Activated T-cell treated with anti-CD3 and anti-CD28 coated beads, Interleukin-2, amount 50 U/mL, for 72 hours (primary cell): ENCODE measurements at places on chromosomes 7 and 10. TPM values are rescaled to one million over a fixed set of nuclear protein-coding genes. Genes with fewer than 3 reads are reported as not detected.
A peak's percentile ranks its signal among the peaks of the same experiment; 100 is the strongest.

Gene TMEM229A
- not detected for total RNA-seq

Gene PLCE1
- 0.05 TPM for total RNA-seq

Gene PDZD7
- total RNA-seq = 0.12 TPM

- no peaks in the 10 kb centered on the region for H3K4me1 ChIP-seq
- H3K27me3 ChIP-seq = no peaks in the 10 kb centered on the region
- no peaks in the 10 kb centered on the region for H3K36me3 ChIP-seq
- no peak for DNase-seq
- H3K27ac ChIP-seq = no peak overlapping the region
- no peak overlapping the region for H3K4me3 ChIP-seq
These were observed 25.4 kb upstream of the CRHR2 start for GRCh38 chr7:30707391-30708357.

GRCh38 chr7:94679358-94679757 is 23.4 kb upstream of the SGCE start:
- no peaks in the 10 kb centered on the region for H3K36me3 ChIP-seq
- peaks cover 14% of the 10 kb centered on the region for H3K27me3 ChIP-seq
- no peak overlapping the region for H3K4me3 ChIP-seq
- DNase-seq = no peak
- no peaks in the 10 kb centered on the region for H3K4me1 ChIP-seq

- H3K4me1 ChIP-seq = no peaks in the 10 kb centered on the region
- no peak overlapping the region for H3K27ac ChIP-seq
- H3K27me3 ChIP-seq = no peaks in the 10 kb centered on the region
- DNase-seq = no peak
These were observed 110.8 kb downstream of the HIBADH start for GRCh38 chr7:27551803-27552400.

DNA sequence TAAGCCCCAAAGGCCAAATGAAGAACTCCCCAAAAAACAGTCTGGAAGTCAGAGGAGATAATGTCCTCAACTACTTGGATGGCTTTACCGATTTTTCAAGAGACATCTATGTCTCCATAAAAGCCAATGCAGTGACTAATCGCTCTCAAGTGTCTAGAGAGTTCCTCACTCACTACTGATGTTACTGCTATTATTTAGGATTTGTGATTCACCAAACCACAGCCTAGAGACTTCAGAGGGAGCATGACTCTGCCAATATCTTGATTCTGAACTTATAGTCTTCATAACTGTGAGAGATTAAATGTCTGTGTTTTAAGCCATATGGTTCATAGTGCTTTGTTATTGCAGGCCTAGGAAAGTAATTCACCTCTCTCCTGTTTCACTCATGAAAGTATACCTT is 160.2 kb downstream of the IPMK start:
- no peaks in the 10 kb centered on the region for H3K36me3 ChIP-seq
- H3K4me3 ChIP-seq = no peak overlapping the region
- peaks cover 2% of the 10 kb centered on the region for H3K27me3 ChIP-seq
- H3K4me1 ChIP-seq = no peaks in the 10 kb centered on the region

DNA sequence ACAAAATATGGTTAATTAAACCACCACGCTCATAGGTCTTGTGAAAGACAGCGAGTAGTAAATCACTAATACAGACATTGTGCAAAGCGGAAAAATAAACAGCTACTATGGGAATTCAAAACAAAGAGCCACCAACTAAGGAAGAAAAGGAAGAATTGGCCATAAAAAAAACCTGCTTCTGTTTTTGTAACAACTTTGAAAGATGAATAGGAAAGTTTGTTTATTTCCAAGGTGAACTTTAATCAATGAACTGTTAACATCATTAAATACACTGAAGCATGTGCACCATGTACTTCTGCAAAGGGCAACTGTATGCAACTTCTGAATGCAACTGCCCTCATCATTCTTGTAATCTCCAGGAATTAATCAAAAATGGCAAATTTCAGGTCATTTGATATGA is 651.1 kb downstream of the PARD3 start:
- no peaks in the 10 kb centered on the region for H3K4me1 ChIP-seq
- H3K27ac ChIP-seq = no peak overlapping the region
- no peak for DNase-seq
- H3K4me3 ChIP-seq = no peak overlapping the region

DNA sequence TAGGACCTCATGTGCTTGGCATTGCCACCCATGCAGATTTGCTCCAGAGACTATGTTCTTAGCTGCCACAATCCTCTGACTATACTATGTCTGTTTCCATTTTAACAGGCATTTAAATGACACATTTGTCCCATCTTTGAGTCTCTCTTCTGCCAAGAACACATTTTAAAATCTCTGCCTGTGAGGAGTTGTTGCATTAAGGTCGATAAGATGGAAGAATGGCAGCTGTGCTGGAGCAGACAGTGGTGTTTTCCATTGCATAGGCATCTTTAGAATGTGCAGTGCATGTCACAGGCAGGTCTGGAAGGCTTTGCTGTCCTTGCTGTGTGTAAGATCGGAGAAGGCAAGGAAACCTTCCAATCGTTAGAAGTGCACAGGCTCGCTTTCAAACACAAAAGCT is 70.9 kb upstream of the CELF2 start:
- no peak overlapping the region for H3K27ac ChIP-seq
- H3K27me3 ChIP-seq = peaks cover 17% of the 10 kb centered on the region
- H3K4me3 ChIP-seq = no peak overlapping the region
- no peak for DNase-seq
- no peaks in the 10 kb centered on the region for H3K4me1 ChIP-seq

DNA sequence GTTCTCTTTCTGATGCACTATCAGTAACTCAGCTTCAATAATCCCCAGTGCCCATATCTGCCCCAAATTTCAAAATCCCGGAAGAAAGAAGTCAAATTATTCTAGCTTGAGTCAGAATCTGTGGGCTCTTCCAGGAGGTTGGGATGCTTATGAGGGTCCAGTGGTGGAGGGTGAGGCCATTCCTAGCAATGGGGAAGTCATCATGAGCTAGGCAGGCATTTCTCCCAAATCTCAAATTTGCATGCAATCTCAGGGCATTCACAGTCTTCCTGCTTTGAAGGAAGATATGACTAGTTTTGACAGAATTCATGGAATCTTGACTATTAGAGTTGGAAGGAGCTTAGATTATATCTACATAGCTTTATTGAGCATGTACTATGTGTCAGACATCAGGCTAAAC is 164.3 kb upstream of the AGK start:
- no peak overlapping the region for H3K4me3 ChIP-seq
- no peak for DNase-seq
- H3K27ac ChIP-seq = no peak overlapping the region
- peaks cover 31% of the 10 kb centered on the region for H3K27me3 ChIP-seq

- H3K27me3 ChIP-seq = no peaks in the 10 kb centered on the region
- H3K4me1 ChIP-seq = no peaks in the 10 kb centered on the region
- no peaks in the 10 kb centered on the region for H3K36me3 ChIP-seq
- no peak overlapping the region for H3K4me3 ChIP-seq
- no peak for DNase-seq
These were observed 88.6 kb downstream of the GFRA1 start for GRCh38 chr10:116184512-116184794.

- no peak for DNase-seq
- no peak overlapping the region for H3K4me3 ChIP-seq
- H3K27me3 ChIP-seq = no peaks in the 10 kb centered on the region
- no peaks in the 10 kb centered on the region for H3K4me1 ChIP-seq
These were observed 158.5 kb downstream of the C7orf25 start for GRCh38 chr7:42753367-42753766.

DNA sequence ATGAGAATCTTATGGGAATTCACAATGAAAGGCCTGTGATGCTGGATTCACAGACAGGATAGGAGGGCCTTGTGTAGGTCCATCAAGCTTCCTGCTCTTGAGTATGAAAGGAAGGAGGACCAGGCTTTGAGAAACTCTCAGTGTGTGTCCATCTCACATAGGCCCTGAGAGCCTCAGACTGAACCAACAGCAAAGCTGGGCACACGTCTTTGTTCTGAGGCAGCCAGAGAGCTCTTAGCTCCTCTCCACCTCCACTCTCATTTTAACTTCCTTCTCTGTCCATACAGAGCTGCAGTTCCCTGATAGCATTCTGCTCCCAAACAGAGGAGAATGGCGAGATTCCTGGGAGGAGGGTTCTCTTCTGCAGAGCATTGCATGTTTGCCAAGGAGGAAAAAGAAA is 515.6 kb downstream of the CALN1 start:
- no peak overlapping the region for H3K27ac ChIP-seq
- no peak overlapping the region for H3K4me3 ChIP-seq
- H3K36me3 ChIP-seq = no peaks in the 10 kb centered on the region
- H3K27me3 ChIP-seq = no peaks in the 10 kb centered on the region
- H3K4me1 ChIP-seq = no peaks in the 10 kb centered on the region

DNA sequence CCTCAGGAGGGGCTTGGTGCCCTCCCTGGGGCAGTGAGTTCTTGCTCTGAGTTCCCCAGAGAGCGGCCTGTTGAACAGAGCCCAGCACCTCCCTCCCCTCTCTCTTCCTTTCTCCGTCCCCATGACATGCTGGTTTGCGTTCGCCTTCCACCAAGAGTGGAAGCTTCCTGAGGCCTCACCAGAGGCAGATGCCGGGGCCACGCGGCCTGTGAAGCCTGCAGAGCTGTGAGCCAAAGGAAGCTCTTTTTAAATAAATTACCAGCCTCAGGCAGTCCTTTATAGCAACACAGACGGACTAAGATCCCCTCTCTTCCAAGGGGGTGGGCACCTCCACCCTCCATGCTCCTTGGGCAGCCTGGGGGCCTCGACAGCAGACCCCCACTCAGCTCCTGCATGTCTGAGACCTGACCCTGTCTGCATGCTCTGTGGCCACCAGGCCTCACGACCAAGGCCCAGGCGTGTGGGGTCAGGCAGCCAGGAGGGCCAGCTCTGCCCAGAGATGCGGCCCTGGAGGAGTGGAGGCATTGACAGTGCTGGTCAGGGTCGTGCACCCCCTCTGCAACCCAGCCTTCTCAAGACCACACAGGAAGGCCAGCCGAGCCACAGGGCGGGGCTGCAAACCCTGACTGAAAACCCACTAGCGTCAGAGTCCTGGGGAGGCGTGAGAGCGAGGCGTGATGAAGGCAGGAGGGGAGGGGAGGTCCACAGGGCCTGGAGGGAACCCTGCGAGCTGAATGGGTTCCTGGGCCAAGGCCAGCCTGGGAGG is 54.6 kb upstream of the ADGRA1 start:
- no peak overlapping the region for H3K4me3 ChIP-seq
- H3K36me3 ChIP-seq = no peaks in the 10 kb centered on the region
- H3K27ac ChIP-seq = no peak overlapping the region
- no peak for DNase-seq
- no peaks in the 10 kb centered on the region for H3K4me1 ChIP-seq

DNA sequence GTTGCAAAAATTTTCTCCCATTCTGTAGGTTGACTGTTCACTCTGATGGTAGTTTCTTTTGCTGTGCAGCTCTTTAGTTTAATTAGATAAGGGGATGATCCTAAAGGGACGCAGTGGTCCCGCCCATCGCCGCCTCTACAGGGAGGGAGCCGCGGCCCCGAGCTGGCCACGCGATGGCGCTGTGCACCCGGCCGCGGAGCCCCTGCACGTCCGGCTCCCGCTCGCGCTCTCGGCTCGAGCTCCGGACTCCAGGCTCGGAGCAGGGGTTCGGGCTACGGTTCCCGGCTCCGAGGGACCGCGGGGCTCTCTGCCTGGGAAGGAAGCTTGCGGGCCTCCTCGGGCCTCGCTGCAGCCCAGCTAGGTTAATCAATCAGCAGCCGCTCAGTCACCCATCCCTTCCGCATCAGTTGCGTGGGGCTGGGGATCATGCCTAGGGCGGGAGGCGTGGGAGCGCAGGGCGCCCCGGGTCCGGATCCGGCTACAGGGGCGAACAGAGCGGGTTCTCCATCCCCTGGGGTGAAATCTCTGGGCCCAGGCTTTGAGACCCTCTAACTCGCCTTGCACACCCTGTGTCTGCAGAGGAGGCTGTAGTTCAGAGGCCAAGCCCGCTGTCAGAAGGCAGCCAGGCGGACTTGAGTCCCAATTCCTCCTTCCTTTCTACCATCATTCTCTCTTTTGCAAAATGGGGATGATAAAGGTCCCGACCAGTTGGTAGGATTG is 97.9 kb downstream of the WDR11 start:
- peak; percentile 79 for DNase-seq
- peaks cover 1% of the 10 kb centered on the region for H3K36me3 ChIP-seq
- peaks cover 9% of the 10 kb centered on the region for H3K4me1 ChIP-seq
- peak overlapping the region; percentile 58 for H3K4me3 ChIP-seq
